ENCODE measurements at places on chromosomes 3 and 15. TPM values are rescaled to one million over a fixed set of nuclear protein-coding genes. Genes with fewer than 3 reads are reported as not detected.

The ABTB1 gene
- 16.3 TPM for total RNA-seq

The RAD54L2 gene
- 22.7 TPM for total RNA-seq

The ZMYND10 gene
- total RNA-seq: 1.7 TPM

The CYP1A1 gene
- 1.6 TPM for total RNA-seq

The LRRN1 gene
- 0.28 TPM for total RNA-seq

GRCh38 chr15:44186705-44187104, 8.4 kb downstream of the FRMD5 start:
- DNase-seq: no peak

DNA sequence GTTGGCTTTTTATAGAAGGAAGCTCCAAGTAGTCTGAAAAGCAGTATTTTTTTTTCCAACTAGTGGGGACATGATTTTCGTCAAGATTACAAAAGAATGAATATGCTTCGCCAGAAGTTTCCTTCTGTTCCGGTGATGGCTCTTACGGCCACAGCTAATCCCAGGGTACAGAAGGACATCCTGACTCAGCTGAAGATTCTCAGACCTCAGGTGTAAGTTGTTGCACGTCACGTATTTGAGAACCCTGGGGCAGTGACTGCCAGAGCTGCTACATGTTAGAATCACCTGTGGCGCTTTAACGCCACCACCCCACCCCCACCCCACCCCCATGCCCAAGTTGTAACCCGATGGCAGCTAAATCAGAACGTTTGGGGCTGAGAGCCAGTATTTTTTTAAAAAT, 52.2 kb downstream of the BLM start:
- DNase-seq: no peak

DNA sequence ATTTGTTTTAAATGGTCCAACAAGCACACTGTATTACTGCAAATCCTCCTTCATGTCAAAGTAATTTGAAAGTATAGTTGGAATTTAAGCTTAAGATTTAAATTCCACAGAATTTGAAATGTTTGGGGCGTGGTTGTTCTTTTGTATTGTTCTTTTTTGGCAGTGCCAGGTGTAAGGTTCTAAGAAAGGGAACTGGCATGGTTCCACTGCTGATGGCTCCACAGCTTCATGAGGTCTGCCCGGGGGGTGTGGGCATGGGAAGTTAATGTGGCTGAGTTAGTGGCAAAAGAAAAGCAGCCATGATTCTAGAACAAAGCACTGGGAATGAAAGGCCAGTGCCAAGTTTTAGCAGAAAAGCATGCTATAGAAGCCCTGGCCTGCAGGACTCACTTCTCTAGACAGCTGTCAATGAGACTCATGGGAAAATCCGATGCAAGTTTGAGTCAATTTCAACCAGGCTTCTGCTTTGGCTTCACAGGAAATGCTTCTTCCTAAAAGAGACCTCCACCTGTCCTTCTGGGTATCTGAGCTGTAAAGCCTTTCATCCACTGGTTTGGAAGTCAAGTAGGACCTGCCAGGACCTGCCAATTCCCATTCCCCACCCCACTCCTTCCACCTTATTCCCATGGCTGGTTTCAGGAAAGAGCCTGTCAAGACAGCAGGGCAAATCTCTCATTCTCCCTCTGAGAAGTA, 18.9 kb downstream of the CDCP1 start:
- no peak for DNase-seq

GRCh38 chr3:67048715-67049074, 50.6 kb downstream of the KBTBD8 start:
- DNase-seq: no peak

DNA sequence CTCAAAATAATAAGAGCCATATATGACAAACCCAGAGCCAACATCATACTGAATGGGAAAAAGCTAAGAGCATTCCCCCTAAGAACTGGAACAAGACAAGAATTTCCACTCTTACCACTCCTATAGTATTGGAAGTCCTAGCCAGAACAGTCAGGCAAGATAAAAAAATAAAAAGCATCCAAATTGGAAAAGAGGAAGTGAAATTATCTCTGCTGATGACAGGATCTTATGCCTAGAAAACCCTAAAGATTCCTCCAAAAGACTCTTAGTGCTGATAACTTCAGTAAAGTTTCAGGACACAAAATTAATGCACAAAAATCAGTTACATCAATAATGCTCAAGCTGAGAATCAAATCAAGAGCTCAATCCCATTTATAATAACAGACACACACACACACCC, 45.9 kb upstream of the SLC2A2 start:
- DNase-seq: no peak

DNA sequence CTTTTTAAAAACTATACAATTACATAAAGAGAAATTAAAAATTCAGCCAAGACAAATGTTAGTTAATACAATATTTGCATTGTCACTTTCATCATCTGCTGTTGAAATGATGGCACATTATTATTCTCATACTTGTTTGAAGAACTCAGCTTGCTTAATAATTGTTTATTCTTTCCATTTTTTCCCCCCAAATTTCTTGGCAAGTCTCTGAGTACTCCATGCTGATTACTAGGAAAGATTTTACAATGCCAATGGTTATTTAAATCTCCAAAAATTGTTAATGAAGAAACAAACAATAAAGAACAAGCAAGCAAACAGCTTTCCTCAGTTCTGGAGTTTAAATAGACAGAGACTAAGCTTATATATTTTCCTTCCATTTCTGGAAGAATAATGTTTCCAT, 15.1 kb upstream of the STXBP5L start:
- DNase-seq: no peak

DNA sequence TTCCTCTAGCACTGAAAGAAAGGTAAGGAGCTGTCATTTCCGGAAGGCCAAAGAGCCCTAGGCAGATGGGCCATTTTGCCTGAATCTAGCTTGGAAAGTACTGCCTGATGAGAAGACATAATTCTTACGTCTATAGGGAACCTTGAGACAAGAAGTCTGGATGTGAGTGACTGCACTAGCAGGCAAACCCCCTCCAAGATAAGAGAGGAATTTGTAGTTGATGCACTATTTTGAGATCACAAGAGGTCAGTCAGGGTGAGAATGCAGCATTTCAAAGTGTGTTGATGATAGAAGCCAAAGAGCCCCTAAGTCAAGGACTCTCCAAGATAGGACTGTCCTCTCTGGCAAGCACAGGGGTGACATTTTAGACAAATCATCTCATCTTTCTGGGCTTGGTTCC, 99.2 kb downstream of the HES1 start:
- no peak for DNase-seq
